GM04503 (cell line): ENCODE measurements at places on chromosomes 1 and 21.

GRCh38 chr1:201085902-201086735 is 26.1 kb downstream of the CACNA1S start:
- DNase-seq = no peak

- no peak for DNase-seq
Observed at GRCh38 chr1:20731057-20731991, 1.2 kb downstream of the SH2D5 start.

DNA sequence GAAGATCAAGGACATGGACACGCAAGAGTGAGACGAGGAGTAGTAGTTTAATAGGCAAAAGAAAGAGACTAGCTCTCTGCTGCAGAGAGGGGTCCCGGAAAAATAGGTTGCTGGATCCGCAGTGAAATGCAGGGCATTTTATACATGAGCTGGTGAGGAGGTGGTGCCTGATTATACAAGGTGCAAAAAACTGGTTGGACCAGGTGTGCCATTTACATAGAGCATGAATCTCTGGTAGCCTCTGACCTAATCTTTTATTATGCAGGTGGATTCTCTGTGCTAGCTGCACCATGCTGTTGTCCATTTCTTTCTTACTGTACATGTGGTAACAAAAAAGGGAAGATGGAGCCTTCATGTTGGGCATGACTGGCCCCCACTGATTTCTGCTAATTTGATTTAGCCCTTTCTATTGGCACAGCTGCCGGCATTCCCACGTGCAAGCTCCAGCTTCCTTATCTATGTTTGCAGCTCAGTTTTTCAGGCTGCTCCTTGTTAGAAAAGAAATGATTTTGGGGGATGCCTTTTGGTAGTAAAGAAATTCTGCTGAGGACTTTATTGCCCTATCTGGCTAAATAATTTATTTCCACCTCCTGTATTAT is 548.1 kb downstream of the BRINP3 start:
- DNase-seq = no peak

- DNase-seq = no peak
Observed at GRCh38 chr21:33362044-33362555, 37.3 kb downstream of the IFNAR1 start.

DNA sequence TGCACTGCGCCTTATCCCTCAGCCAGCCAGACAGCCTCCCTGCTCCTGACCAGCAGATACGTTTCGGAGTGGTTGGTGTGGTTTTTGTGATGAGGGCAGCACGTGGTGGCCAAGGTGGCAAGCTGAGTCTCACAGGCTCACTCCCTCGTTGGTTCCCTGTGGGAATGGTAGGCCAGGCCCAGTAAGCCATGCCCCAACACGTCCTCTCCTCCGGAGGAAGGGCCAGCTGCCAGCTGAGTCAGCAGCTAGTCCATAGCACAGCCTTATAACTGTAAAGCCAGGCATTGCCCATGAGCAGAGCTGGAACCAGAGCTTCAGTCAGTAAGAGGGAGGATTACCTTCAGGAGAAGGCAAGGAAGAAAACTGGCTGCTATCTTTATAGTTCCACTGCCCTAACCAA is 29.5 kb downstream of the SZRD1 start:
- DNase-seq = peak; percentile 58

GRCh38 chr1:246067432-246068216 is 439.5 kb downstream of the SMYD3 start:
- DNase-seq = no peak

DNA sequence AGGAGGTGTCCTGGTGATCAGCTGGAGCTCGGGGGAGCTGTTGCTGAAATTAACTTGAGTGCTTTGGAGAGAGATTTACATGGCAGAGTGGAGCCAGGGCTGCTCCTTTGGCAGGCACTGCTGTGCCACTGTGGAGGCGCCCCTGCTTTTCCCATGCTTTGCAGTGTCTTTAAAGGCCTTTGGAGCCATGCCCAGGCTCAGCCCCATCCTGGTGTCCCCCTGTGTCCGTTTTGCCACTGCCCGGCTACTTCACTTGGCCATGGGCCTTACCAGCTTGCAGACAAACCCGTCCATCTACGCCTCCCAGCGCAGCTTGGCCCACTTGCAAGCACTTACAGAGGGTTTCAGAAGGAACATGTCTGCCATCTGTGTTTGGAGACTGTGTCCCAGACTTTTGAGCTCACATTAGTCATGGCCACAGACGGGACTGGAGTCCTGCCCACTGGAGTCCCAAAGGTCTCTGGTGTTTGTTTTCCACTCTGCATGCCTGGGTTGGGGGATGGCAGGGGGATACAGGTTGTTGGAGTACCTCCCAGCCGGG is 18.2 kb upstream of the LAMTOR5 start:
- DNase-seq = no peak

GRCh38 chr1:76473591-76473990 is 393.7 kb upstream of the ST6GALNAC5 start:
- DNase-seq = no peak

DNA sequence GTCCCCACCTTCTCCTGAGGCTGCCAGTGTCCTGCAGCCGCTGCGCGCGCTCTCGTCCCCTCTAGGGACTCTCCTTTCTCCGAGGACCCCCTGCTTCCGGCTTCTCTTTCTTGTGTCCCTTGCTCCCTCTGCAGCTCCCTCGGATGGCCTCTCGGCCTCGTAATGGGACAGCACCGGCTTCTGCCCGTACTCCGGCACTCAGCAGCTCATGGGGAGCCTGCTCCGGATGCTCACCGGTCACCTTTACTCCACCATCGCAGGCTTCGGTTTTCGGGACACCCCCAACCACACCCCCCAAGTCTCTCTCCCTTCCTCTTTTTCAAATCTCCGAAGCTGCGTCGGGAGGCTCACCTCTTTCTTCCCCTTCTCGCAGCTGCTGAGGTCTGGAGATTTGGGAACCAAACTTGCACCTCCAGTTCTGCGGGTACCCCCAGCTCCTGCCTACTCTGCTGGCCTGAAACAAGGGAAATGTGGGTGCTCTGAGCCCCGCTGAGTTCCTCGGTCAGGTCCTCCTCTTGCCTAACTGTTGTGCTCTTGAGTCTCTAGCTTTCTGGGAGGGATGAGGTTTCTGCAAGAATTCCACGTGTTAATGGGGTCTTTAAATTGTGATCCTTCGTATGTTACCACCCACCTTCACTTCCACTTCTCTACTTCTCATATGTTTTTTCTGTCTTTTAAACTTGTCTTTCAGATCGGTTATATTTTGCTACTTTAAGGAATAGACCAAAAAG is 930 bp downstream of the CDC14A start:
- DNase-seq = no peak

DNA sequence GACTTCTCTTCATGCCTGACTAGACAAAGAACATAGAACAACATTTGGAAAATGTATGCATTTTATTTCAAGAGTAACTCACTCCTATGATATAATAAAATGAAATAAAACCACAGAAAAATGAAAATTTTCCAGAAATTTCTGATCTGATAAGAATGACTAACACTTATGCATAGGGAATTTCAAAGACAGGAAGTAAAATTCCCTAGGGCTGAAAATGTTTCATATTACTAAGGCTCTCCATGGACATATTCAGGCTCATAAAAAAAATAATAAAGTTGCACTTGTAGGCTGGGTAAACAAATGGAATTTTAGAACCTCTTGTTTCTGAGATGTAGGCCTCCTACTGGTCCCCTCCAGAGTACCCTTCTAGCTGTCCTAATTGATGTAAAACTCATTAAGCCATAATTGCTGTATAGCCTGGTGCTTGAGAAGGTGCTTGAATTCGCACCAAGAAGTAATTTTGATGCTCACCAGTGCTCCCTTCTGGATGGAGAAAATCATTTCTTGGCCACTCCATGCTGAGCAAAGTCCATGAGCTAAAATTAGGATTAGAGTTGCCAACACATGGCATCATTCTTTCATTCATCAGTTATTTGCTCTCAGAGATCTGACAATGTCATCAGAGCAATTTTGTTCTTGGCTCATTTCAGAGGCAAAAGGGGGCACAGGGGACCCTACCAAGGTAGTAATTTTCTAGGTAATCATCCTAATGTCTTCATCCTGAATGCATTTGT is 641.0 kb upstream of the CAMK1G start:
- DNase-seq = no peak

GRCh38 chr1:39272798-39273469 is 68.4 kb downstream of the MACF1 start:
- no peak for DNase-seq

GRCh38 chr21:35853321-35854239 is 206.7 kb downstream of the SETD4 start:
- DNase-seq = no peak

DNA sequence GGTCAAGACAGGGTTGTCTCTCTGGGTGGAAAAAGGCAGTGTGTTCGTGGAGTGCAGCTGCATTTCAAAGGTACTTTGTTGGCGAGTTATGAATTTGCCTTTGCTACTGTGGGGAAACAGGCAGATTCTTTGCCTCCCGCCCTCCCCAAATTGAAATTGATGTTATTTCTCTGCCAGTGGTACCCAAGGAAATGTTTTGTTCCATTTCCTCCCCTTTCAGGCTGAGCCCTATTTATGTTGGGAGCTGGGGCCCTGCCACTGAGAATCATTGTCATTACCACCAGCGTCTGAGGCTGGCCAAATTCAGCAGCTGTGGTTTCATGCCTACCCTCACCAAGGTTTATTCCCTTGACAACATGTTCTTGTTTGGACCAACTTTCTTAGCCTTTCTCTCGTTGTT is 48.5 kb upstream of the OLIG2 start:
- DNase-seq = no peak

- no peak for DNase-seq
Observed at GRCh38 chr1:110212169-110213142, 2.3 kb downstream of the KCNC4 start.

GRCh38 chr1:219119839-219120238 is 53.8 kb upstream of the LYPLAL1 start:
- DNase-seq = peak; percentile 47

GRCh38 chr21:30153697-30154340 is 12.8 kb downstream of the CLDN17 start:
- no peak for DNase-seq

DNA sequence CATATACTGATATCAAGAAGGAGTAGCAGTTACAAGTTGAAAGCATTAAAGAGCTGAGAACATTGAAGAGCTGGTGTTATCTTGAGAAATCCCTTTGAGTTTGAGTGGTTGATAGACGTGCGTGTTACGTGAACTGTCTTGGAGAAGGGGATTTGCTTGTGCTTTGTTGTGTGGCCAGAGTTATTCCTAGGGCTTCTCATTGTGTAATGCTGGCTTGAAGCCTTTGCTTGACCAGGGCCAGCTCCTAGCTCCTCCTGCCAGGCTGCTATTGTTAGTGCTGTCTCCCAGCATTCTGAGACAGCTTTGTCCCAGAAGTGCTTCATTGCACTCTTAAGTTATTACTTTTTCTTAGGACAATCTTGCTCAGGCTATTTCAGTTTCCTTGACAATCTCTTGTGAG is 116.2 kb upstream of the KCNK2 start:
- peak; percentile 77 for DNase-seq

DNA sequence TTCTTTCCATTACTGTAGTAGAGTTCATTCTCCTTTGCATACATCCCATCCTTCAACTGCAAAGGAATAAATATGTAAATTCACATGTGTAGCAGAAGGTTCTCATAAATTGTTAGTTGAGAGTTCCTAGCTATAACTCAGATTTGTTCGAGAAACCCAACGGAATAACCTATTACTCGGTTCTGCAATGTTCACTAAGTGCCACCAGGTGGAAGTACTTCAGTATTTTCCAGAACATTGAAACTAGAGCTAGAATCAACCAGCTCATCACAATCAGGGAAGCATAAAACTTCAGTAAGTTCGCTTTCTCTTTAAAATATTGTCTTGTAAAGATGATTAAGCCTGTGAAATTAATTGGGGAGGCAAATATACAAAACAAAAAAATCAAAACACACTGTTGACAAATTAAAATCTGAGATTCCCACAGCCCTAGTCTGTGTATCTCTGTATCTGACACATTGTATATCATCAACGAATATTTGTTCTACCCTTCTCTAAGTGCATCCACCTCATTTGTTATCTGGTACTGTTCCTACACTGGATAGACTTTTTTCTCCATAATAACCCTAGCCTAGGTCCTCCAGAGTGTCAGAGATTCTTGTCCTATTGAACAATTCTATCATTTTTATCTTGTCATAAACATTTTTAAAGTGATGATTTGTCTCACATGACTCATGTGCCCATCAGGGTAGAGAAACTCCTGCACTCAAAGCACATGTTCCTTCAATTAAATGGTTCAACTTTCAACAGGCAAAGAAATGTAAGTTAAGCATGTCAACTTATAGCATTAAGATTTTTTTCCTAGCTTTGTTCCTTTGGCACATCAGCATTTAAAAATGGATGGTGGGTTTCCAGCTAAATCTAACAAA is 31.9 kb downstream of the MROH9 start:
- no peak for DNase-seq

GRCh38 chr21:45478115-45478801 is 64.0 kb downstream of the SLC19A1 start:
- DNase-seq = no peak

GRCh38 chr1:47705517-47706130 is 267.8 kb downstream of the FOXD2 start:
- DNase-seq = no peak

- DNase-seq = no peak
Observed at GRCh38 chr1:30693822-30694221, 29.6 kb downstream of the MATN1 start.

GRCh38 chr1:211761400-211761799 is 69.2 kb downstream of the LPGAT1 start:
- no peak for DNase-seq

GRCh38 chr1:158979229-158979628 is 30.5 kb upstream of the IFI16 start:
- DNase-seq = no peak

- DNase-seq = no peak
Observed at GRCh38 chr1:85303440-85304162, 27.2 kb upstream of the BCL10 start.

DNA sequence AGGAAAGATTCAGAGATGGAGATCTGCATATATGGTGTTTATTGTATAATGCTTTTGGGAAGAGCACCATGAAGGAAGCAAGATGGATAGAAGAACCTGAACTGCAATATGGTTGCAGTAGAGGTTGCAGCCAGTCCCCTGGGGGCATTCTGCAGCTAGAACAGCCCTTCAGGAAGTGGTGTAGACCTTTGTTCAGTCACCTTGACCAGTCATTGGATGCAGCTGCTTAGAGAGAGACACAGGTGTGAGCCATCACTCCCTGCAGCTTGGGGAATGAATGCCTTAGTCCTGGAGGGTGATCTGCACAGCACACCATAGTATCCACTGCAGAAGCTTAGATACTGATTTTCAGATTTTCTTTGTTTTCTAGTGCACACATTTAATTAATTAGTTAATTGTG is 42.3 kb downstream of the NEK7 start:
- DNase-seq = no peak
